ENCODE measurements at places on chromosomes 6 and 20.
A peak's percentile ranks its signal among the peaks of the same experiment; 100 is the strongest.

- peak; percentile 62 for DNase-seq
These were observed 904 bp downstream of the MDFI start for GRCh38 chr6:41638935-41639808.

DNA sequence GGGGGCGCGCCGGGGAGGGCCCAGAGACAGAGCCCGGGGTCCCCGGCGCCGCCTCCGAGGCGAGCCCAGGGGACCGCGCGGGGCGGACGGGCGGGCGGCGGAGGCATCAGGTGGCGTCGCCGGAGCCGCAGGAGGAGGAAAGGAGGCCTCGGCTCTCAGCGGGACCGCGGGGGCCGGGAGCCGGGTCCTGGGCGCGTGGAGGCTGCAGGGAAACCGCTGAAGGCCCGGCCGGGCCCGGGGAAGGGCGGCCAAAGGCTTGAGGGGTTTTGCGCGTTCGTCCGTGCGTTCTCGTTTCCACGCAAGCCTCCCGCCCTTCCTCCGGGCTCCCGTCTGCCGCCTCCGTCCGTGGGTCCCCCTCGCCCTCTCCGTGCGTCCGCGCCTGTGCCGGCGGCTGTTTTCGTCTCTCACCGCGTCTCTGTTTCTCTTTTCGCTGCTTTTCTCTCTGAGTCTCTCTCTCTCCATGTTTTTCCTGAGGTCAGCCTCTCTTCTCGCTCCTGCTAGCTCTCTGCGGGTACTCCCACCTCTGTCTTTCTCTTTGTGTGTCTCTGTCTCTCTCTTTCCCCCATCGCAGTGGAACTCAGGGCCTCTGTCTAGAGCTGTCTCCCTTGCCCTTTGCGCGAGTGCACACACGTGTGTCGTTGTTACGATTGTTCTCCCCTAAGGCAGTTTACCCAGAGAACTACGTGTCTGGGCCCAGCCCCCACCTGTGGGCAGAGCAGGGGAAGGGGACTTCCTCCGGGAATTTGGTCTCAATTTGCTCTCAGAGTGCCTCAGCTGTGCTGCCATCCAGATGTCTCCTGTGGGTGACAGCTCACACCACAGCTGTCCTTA lies 2.1 kb downstream of the IRF4 start:
- peak; percentile 22 for DNase-seq

DNA sequence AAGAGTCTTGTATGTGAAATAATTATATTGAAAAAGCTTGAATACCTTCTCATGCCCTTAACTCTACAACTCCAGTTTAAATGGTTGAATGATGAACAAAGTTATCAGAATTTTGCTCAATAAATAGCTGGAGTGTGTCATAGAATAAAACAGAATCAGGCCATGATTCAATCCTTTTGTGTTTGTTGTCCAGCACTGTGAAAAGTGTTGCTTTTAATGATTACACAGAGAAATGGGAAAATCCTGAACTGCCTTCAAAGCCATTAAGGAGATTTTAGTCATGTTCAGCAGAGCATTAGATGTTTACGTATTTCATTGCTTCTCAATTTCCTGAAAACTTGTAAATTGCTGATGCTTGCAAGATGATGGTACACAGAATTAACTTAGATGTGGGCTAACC lies 262.9 kb upstream of the BTBD3 start:
- DNase-seq, result no peak

- DNase-seq, result no peak
These were observed 18.8 kb downstream of the ARHGAP18 start for GRCh38 chr6:129691043-129691640.

DNA sequence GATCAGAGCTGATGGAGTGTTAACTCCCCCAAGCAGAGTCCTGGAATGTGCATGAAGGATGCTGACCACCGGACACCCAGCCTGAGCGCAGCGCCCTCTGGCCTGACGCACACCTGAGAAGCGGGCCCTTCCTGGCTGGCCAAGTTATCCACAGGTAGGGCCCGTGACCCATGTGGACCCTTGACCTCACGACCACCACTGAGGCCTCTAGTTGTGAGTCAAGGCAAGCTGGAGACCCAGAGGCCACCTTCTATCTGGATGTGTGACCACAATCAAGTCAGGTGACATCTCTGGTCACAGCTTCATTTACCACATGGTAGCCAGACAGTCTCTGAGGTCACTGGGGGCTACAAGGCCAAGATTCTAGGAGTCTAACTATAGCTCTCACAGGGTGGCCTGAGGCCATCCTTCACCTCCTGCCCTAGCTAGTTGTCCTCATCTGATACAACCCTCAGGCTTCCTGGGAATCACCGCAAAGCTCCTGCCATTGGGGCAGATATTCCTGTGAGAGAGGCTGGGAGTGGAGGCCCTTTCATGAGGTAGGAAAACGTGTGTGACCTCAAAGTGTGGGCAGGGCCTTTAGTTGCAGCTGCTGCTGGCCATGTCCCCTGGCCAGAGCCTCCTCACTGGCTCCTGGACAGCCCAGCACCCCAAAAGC lies 53.1 kb downstream of the DSTN start:
- no peak for DNase-seq

GRCh38 chr20:59827138-59828056 lies 106.0 kb downstream of the SYCP2 start:
- DNase-seq, result no peak

DNA sequence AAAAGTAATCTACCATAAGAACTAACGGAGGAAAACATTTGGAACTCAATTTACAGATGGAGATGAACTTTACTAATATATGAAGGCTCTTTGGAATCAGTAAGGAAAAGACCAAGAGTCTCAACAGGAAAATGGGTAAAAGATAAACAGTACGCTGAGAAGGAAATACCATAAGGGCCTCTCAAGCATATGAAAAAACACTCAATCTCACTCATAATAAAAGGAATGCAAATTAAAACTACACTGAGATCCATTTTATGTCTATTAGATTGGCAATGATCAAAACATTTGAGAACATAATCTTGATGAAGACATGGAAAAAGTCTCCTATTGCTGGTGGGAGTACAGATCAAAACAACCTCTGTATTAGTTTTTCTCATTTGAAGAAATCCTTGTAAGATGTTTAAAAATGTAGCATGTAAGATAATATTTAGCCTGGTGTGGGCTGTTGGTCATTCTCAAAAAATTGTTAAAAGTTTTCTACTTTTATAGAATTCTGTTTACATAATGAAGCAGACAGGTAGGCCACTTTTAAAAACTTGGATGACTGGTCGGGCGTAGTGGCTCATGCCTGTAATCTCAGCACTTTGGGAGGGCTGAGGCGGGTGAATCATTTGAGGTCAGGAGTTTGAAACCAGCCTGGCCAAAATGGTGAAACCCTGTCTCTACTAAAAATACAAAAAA lies 14.5 kb downstream of the REV3L start:
- no peak for DNase-seq

- no peak for DNase-seq
These were observed 14.7 kb upstream of the RBBP8NL start for GRCh38 chr20:62441987-62442539.

DNA sequence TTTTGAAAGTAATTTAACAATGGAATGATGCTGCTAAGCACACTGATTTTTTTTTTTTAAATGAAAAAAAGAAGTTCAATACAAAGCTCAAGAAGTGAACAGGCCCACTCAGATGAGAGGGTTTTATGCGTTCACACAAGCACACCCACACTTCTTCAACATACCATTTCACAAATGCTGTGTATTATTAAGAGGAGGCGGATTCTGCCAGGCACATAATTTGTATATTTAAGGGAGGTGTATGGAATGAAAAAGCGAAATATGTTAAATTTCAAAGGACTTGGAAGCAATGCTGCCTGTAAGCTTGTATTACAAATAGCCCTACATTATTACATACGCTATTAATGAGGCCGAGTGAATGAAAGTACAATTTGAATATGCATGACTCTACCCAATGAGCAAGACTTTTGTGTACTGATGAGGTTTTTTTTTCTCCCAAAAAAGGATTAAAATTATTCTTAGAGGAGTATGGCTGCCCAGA lies 123.9 kb downstream of the INSM1 start:
- no peak for DNase-seq

- DNase-seq, result no peak
These were observed 331.3 kb downstream of the KIF16B start for GRCh38 chr20:16241911-16242310.

DNA sequence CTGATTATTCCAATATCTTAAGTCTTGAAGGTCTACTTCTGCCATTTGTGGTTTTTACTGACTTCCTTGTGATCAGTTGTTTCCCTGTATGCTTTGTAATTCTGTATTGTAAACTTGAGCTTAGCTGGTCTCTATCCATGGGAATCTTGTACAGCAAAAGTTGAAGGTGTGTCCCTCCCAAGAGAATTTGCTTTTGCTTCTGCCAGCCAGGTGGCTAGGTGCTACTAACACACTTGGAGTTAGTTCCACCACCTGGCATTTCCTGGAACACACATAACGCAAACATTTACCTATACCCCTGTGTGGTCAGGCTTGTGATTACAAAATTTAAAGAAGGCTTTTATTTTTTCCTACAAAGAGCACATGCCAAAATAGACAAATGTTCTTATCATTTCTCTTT lies 141.2 kb downstream of the GRM4 start:
- DNase-seq, result no peak

- DNase-seq, result no peak
These were observed 104.8 kb downstream of the SOBP start for GRCh38 chr6:107594736-107595135.

GRCh38 chr6:140041571-140042332 lies 667.3 kb upstream of the CITED2 start:
- DNase-seq, result no peak

DNA sequence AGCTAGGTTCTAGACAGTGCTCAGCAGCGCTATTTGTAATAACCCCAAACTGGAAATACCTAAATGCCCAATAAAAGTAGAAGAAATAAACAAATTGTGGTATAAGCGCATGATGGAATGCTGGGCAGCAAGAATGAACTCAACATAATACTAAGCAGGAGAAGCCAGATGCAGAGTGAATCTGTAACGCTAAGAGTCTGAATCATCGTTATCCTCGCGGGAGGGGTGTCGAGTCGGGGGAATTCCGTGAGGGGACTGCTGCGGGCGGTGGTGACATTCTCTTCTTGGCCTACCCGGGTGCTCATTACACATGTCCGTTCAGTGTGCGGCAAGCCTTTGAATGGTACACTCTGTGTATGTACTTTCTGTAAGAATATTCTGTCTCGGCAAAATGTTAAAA lies 83.7 kb downstream of the SULF2 start:
- DNase-seq, result no peak

DNA sequence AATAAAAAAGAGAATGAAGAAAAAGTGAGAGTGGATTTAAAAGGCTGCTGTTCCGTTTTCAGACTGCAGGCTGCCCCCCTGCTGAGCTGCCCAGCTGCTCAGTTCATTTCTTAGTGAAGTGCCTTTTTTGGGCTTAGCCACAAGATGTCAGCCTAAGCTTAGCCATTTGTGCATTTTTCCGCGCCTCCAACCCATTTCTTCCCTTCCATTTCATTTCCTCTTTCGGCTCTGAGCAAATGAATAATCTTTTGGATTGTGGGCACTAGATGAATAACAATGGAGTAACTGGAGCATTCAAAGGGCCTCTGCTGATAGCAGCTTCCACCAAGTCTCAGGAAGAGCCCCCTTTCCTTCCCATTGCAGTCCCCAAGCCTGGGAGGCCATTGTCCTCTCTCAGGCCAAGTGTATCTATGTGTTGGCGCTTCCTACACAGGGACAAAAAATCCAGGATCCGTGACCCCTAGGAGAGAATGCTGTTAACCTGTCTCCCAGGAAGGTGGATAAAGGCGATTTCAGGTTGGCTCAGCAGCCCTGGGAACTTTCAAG lies 83.5 kb upstream of the SPTLC3 start:
- peak; percentile 57 for DNase-seq

DNA sequence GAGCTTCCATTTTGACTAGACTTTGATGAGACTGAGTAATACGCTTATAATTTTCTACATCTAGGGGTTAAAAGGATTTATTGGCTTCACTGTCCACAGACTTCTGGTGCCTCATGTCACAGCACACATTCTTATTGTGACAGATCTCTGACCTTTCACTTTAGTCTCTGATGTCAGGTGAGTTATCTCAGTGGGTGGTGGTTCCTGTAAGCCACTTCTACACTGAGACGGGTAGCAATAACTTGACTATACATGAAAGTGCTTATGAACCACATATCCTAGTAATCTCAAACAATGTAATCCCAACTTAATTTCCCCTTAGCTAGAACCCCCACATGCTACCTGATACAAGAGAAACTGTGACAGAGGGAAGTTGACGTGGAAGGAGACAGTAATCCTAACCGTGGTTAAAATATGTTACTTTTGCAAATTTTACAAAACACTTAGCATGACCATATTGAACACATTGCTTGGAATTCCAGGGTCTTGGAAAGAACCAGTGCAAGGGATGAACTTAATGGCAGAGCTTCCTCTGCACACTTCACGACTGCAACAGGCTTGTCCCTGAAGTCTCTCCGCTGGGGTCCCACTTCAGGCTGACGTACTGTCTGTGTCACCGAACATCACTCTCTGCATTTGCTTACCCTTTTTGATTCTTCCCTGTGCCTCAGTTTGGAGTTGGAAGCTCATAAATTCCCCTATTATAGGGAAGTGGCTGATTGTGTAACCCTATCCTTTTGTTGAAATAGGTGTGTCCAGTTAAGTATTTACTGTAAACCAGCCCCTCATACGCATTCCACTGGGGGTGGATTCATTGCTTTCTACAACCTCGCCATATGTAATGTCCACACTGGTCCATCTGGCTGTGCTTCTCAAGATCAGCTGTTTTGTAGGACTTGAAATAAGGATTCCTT lies 6.4 kb upstream of the TRIM40 start:
- no peak for DNase-seq

DNA sequence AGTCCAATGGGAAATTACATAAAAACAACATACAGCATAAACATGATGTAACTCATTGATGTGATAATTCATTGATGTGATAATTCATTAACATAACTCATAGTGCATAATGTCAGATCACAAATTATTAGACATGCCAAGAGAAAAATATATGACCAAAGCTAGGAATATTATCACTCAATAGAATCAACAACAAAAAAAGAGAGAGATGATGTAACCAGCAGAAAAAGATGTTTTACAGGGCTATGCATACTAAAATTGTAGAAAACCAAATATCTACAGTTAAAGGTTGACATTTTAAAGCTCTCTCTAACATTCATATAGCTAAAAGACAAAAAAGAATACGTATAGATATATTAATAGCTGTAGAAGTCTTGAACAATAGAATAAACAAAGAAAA lies 1067.2 kb upstream of the ADGRB3 start:
- DNase-seq, result no peak

GRCh38 chr20:63264519-63264918 lies 8.1 kb upstream of the ARFGAP1 start:
- no peak for DNase-seq

DNA sequence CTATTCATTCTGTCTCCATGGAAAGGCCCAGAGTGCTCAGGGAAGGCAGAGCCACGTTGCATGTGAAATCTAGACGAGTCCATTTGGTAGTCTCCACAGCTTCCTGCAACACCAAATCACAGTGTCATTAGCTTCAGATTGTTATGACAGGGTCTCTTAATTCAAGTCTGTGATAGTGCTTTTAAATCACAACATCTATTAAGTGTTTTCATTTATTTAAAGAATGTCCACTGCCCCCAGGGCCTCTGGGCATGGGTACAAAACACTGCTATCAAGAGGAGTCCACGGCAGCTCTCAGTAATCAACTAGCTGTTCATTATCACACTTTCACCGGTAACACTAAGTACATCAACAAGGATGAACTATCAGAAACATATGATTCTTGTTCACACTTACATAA lies 455.9 kb upstream of the JARID2 start:
- no peak for DNase-seq
